Activated naive CD4-positive, alpha-beta T cell treated with anti-CD3 and anti-CD28 coated beads for 36 hours (primary cell): ENCODE measurements at places on chromosomes 1 and 21.

DNA sequence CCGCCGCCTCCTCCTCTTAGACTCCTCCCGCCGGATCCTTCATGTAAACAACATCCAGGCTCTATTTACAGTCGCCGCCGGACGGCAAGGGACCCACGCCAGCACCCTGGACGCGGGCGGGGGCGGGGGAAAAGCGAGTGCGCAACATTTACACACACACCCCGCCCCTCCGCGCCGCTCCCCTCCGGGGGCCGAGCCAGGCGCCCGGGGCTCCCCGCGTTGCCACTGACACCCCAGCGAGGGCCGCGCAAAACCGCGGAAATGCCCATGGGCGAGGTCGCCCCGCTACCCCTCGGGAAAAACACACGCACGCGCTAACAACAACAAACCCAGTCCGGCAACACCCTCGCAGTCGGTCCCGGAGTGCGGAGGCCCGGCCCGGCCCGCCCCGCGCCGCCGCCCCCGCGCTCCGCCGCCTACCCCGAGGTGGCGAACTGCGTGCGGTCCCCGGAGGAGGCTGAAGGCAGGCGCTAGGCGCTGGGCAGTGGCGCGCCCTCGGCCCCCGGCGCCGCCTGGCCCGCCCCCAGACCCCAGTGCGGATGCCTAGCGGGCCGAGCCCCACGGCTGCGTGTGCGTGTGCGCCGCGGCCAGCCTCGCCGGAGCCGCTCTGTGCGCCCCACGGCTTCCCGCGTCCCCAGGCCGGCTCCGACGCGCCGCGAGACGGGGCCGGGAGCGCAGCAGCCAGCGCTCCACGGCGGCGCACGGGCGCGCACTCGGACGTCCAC is 81.1 kb upstream of the AK4 start:
- DNase-seq = peak; percentile 67

GRCh38 chr1:40036574-40036973 is 4.0 kb upstream of the CAP1 start:
- DNase-seq = no peak

DNA sequence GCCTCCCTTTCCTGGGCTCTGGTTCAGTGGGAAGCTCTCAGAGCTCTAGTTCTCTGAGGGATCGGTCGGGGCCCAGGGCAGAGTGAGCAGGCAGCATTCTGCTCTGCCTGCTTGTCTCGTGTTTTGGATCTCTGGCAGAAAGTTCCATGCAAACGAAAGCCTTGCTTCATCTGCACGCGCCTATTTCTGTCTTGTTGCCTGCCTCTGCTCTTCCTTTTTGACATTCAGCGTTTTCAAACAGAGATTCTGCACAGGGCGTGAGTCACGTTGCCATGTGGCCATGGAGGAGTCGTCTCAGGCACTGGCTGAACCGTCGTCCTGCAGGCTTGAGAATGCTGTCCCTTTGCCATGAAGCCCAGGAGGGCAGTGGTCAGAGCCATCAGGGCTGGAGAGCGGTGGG is 20.3 kb downstream of the AJAP1 start:
- DNase-seq = no peak

GRCh38 chr1:224014330-224014649 is 99.6 kb upstream of the FBXO28 start:
- no peak for DNase-seq
